ENCODE measurements at places on chromosomes 4 and X.

DNA sequence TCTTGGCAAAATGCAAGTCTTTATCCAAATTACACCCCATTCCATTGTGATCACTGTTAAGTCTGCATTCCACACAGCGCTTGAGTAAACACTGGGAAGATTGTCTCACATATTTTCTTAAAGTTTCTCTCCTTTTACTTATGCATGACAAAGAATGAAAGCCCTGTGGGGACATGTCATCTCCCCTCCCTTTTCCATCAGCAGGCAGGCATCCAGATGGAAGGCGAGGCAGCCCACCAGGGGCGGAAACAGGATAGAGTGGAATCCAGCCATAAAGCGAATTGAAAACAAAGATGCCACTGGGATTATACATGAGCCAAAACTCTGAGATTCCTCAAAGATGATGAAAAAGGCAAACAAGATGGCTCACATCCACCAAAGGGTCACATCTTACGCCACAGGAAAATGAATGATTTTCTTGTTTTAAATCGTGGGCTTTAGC, 78.2 kb downstream of the AFAP1 start:
- DNase-seq: no peak

DNA sequence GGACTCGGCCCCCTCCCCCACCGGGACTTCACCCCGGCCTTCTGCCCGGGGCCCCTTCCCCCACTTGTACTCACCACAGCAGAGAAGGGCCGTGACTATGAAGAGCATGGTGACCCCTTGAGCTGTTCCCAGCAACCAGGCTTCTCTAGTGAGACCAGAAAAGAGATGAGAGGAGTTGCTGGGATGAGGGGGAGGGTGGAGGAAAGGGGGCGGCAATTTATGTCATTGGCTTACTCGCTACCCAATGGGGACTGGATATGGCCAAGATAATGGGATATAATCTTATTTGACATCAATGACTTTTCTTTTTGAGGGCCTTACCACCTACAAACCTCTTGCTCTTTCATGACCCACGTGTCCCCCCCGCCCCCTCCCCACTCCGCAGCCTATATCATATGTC, 9.9 kb downstream of the IGSF1 start:
- DNase-seq: no peak

GRCh38 chrX:39019056-39019455, 217.8 kb downstream of the MID1IP1 start:
- no peak for DNase-seq

DNA sequence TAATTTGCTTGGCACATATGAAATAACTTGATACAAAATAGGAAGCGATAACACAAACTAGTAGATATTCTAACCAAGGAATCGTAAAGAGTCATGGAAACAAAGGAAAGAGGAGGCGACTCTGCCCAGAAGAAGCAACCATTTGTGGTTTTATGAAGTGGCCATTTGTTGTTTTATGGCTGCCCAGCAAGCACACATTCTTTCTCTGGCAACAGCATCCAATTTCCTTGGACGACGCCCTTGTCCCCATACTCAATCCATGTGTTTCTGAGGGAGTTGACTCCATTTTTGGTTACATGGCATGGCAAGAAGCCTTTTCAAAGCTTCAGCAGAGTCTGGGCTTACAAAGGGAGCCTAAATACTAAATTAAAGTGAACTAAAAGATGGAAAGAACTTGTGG, 295.1 kb downstream of the INPP4B start:
- DNase-seq: no peak

- no peak for DNase-seq
Measured at GRCh38 chrX:110425222-110426154, 66.8 kb downstream of the RTL9 start.

DNA sequence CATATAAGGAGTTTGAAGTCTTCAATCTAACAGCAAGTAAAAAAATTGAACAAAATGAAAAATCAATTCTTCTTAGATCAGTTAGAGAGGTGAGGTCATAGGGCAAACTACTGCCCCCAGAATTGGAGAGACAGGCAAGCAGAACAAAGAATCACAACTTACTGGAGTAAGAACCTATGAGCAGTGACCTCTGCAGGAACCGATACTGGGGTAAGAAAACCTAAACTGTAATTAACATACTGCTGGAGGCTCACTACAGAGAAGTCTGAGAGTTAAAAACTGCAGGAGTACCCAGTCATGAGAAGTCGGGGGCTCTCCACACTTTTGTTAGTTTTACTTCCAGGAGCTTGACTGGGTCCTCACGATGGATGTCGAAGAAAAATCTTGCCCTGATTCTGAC, 16.0 kb downstream of the CLDN22 start:
- DNase-seq: no peak

DNA sequence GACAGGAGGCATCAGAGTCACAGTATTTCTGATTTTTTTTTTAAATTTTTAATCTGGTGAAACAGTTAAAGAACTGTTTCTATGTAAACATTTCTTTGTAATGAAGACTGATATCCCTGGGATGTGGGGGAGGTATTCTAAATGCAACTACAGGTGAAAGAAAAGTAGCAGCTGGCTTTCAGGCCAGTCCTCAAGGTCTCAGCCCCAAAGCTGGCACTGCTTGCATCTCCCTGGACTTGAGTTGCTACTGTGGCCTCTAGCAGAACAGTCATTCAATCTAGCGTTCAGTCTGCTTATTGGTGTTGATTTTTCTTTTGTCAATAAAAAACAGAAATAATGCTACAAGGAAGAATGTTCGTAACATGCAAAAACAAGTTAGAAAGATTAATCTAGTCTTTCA, 4.9 kb downstream of the MBNL3 start:
- DNase-seq: no peak

GRCh38 chr4:183146478-183146877, 47.4 kb downstream of the WWC2 start:
- no peak for DNase-seq

- DNase-seq: no peak
Measured at GRCh38 chr4:77800483-77801259, 18.5 kb downstream of the CNOT6L start.

- DNase-seq: no peak
Measured at GRCh38 chrX:47643926-47644325, 6.4 kb downstream of the ELK1 start.

- DNase-seq: no peak
Measured at GRCh38 chr4:176981551-176981950, 188.8 kb upstream of the VEGFC start.

DNA sequence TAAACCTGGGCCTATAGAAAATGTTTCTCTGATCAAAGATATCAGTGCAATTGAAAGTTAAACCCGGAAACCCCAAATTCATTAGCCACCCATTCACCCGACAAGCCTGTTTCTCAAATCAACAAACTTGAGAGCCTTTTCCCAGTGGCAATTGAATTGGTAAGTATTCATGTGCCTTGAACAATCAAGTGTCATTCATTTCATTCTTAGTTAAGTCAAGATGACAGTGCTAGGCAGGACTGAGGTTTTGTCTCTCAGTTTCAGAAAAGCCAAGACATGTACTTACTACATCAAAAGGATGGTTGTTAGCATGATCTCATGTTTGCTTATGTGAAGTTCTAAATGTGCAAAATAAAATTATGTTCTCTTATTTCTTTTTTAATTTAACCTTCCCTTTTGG, 32.3 kb downstream of the CC2D2A start:
- no peak for DNase-seq

GRCh38 chr4:48205107-48205506, 64.5 kb downstream of the TEC start:
- DNase-seq: no peak

DNA sequence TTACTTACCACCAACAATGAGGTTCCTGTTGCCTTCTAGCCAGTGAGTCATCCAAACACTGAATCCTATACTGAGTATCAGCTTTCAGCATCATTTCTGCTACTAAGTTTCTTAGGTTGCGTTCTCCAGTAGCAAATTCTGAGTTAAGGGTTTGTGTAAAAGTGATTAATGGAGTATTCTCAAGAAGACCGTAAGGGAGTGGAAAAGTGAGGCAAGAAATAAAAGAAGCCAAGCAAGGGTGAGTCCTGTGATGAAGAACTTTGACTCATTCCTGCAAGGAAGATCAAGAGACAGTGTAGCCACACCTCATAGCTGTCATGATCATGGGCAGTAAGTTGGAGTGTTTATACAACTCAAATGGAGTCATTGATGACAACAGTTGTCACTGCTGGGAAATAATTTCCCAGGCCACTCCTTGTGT, 446.2 kb downstream of the RAPGEF2 start:
- DNase-seq: no peak

DNA sequence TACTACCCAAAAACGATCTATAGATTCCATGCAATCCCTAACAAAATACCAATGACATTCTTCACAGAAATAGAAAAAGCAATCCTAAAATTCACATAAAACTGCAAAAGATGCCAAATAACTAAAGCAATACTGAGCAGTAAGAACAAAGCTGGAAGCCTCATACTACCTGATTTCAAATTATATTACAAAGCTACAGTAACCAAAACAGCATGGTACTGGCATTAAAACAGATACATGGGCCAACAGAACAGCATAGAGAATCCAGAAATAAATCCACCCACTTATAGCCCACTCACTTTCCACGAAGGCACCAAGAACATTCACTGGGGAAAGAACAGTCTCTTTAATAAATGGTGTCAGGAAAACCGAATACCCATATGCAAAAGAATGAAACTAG, 74.7 kb downstream of the PHF8 start:
- no peak for DNase-seq

GRCh38 chrX:51336584-51336983, 4.0 kb downstream of the NUDT10 start:
- DNase-seq: peak; percentile 29

DNA sequence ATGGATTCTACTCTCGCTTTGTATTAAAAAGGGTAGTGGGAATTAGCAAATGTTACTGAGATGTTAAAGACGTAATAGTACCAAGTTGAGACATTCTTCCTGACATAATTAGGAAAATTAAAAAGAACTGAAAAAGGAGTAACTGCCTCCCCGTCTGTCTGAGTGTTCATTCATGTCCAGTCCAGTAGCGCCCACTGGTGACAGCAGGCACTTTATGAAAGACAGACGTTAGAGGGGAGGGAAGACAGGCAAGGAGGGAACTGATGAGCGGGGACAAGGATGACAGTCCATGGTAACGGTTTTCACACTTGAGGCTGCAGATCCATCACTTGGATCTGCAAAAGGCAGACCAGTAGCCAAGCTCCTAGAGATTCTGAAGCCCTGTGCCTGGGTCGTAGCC, 326.7 kb downstream of the STK32B start:
- DNase-seq: peak; percentile 23

DNA sequence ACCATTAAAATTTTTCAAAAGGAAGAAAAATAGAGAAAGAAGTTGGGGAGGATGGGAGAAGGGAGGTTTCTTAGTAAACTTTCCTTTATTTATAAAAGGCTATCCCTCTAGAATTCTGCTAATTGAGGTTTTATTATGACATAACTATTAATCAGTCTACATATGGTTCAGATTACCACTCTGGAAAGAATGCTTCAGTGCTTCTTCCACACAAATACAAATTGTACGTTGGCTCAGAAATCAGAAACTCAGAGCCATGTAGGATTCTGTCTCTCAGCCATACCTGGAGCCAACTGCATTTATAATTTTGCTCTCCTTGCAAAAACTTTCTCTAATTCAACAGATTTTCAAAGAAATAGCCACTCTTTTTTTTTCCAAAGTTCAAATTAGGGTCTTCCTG, 37.1 kb downstream of the SRPX start:
- no peak for DNase-seq

DNA sequence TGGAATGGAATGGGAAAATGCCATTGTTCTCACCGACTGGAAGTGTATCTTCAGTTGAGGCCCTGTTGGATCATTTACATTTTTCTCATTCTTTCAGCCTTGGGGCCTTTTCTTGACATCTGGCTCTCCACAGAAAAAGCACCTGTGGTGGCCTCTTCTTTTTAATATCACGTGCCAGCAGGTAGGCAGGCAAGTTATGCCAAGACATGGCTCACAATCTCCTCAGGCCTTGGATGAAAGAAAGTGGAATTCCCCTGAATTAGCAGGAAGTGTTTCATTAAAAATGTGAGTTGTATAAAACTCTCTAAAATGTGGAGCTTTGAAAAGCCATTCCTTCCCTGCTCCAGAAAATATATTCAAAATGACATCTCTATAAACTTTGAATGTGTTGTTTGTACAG, 122.1 kb downstream of the FRAS1 start:
- DNase-seq: no peak

- DNase-seq: no peak
Measured at GRCh38 chr4:15809466-15809865, 31.3 kb downstream of the CD38 start.

GRCh38 chr4:99630857-99631360, 26.7 kb downstream of the C4orf54 start:
- no peak for DNase-seq

DNA sequence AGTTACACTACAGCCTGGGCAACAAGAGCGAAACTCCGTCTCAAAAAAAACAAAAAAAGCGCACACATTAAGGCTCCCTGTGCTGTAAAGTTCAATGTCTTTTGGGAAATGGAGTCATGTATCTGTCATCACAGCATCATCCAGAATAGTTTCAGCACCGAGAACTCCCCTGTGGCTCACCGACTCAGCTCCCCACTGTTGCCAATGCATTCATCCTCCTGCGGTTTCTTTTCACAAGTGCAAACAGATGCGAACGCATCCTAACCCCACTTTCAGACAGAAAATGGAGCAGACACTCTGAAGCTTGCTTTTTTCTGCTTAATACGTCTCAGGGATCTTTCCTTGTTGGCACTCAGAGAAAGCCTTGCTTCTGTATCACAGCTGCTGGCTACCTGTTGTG, 13.8 kb upstream of the SH3TC1 start:
- no peak for DNase-seq

- DNase-seq: no peak
Measured at GRCh38 chr4:147994076-147994475, 262.2 kb downstream of the ARHGAP10 start.

DNA sequence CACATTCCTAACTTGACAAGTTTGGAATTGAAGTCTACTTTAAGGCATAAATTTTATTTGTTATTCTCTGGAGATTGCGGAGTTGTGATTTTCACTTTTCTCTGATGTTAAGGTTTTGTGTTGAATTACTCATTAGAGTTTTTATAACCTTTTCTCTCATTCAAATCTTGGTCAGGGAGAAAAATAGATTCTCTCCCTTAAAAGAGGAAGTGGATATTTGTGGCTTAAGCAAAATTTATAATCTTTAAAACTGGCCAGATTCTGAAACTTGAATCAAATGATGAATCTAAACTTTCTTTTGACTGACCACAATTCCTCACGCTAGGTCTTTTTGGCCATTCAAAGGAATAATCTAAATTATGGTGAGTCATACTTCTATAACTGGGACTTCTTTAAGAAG, 361.4 kb downstream of the TEX13C start:
- no peak for DNase-seq

DNA sequence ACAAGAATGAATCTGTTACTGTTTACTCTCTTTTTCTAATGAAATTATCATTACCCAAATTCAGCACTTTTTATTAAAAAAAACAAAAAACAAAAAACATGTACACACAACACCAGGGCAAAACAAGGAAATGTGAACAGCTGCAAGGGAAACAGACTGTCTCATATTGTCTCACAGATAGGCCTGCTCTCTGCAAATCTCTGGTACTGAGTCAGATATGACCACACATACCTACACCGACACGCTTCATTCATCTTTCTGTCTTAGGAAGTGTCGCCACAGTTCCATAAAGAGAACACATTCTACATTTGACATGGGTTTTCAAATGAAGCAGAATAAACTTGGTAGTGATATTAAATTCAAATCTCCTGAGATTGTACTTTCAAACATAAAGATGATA, 92.2 kb upstream of the GPR34 start:
- no peak for DNase-seq
